ENCODE measurements at places on chromosomes 12 and 14.

DNA sequence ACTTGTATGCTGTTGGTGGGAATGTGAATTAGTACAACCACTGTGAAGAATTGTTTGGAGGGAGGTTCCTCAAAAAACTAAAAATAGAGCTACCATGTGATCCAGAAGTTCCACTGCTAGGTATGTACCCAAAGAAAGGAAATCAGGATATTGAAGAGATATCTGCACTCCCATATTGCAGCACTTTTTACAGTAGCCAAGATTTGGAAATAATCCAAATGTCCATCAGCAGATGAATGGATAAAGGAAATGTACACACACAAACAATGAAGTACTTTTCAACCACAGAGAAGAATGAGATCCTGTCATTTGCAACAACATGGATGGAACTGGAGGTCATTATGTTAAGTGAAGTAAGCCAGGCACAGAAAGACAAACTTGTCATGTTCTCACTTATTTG, 25.9 kb downstream of the TIGAR start:
- DNase-seq: no peak

DNA sequence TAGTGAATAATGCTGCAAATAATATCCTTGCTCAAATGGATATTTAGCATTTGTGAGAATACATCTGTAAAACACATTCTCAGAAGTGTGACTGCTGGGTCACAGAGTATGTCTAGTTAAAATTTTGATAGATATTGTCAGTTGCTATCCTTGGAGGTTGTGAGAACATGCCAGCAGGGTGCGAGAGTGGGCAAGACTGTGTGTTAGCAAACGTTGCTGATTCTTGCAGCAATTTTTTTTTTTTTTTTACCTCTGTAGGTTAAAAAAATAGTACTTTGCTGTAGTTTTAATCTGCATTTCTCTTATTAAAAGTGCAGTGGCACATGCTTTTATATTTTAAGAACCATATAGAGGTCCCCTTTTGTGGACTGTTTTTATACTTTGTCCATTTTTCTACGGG, 4.5 kb upstream of the NYNRIN start:
- no peak for DNase-seq

DNA sequence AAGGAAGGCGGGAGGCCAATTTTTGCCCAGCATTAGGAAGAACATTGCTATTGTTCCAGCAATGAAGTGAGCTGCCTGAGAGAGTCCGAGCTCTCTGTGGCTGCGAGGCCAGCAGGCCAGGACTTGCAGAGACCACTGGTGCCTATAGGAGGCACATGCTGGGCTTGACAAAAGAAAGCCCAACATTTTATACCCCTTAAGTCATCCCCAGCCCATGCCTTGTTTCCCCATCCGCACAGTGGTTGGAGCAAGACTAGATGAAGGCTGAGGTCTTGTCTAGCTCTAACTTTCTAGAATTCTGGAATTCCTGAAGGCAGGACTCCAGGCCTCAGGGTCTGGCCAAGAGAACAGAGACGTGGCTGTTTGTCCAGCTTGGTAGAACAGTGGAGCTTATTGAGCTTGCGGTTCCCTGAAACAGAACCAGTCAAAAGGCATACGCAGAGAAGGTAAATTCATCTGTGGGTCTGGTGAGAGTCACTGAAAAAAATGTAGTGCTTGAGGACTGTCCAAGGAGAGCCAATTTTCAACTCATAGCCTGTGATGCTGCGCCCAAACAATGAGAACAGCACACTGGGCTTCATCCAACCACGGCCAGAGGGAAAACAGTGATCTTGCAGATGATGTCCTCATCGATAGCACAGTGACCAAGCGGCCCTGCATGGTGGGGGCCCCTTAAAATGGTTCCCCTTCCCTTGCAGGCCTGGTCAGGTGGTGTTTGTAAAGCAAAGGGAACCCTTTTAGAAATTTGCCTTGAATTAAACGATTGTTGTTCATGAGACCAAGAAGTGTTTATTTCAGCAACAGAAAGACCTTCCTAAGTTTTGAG, 27.1 kb upstream of the COL2A1 start:
- no peak for DNase-seq

GRCh38 chr12:127389923-127390322, 877.0 kb upstream of the TMEM132C start:
- peak; percentile 59 for DNase-seq

- DNase-seq: peak; percentile 96
Measured at GRCh38 chr14:62691647-62692489, 353.4 kb downstream of the KCNH5 start.

DNA sequence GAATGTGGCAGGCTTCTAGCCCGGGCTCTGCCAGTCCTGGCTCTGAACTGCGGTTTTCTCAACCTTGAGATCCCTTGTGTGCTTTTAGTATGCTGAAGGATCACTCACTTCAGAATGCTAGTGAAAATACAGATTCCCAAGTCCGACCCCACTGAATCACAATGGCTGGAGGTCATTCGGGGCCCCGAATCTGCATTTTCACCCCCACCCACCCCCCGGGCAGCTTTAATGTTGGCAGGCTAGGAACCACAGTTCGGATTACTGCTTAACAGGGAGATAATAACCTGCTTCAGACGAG, 573 bp upstream of the SUSD6 start:
- no peak for DNase-seq

DNA sequence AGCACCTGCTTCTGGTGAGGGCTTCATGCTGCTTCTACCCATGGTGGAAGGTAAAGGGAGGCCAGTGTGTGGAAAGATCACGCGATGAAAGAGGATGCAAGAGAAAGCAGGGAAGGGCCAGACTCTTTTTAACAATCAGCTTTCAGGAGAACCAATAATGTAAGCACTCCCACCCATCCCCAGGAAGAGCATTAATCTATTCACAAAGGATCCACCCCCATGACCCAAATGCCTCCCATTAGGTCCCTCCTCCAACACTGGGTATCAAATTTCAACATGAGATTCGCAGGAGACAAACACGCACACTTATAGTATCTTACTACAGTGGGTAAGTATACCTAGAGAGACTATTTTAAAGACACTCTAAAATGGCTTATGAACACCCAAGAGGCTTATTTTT, 80.5 kb upstream of the TMCC3 start:
- DNase-seq: no peak

- no peak for DNase-seq
Measured at GRCh38 chr14:32018391-32019092, 58.6 kb upstream of the ARHGAP5 start.

DNA sequence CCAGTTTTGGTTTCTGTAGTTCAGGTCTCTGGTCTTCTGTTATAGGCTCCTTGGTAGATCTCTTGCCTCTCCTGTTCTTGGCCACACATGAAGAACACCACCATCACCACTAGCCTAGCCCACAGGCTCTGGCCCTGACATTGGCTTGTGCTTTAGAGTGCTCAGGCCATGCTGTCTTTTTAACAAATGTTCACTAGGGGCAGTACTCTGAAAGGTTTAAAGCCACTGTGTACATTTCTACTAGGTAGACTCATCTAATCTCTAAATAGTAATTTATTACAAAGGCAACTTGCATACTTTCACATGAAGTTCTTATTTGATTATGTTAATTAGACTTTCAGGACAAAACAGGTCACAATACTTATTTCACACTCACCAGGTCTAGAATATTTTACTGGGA, 38.3 kb downstream of the PDE6H start:
- no peak for DNase-seq

DNA sequence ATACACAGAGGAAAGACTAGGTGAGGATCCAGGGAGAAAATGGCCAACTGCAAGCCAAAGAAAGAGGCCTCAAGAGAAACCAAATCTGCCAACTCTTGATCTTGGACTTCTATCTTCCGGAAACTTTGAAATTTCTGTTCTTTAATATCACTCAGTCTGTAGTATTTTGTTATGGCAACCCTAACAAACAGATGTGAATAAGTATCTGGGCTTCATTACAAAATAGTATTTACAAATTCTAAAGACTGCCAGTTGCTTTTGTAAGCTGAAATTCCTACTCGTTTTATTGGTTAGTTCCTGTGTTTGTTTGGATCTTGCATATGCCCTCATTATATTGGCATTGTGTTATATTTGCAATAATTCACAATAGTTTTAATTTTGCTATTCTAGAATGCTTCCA, 143.2 kb upstream of the USP15 start:
- DNase-seq: no peak

DNA sequence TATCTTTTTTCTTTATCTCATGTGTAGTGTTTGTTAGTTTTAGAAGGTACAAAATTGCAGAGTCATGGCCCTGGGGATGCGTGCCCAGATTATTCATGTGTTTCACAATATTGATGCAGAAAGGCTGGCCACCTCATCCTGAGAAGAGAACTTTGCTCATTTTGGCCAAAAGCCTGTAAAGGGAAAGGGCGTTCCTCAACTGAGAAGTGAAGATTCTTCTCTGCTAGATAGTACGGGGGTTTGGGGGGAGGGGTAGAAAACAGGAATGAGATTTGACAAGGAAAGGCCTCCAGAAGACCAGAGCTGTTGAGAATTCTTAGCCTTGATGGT, 1.7 kb downstream of the MGST1 start:
- peak; percentile 59 for DNase-seq

GRCh38 chr12:117912756-117913155, 56.0 kb downstream of the KSR2 start:
- no peak for DNase-seq

DNA sequence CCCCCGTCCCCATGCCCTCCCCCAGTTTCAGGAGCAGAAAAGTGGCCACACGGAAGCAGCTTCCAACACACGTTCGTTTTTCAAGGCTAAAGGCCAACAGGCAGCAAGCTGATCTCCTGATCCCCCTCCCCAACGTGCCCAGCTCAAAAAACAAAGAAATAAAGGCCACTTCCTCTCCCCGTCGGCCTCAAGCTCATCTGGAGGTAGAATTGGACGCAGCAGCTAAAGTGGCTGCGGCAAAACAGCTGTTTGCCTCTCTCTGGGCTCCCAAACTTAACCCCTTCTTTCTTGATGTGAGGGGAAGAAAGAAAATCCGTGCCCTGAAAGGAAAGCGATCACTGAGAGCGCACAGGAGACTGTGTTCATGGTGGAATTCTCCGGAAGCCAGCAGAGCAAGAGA, 66.3 kb downstream of the SCARB1 start:
- DNase-seq: no peak

- DNase-seq: no peak
Measured at GRCh38 chr12:49961993-49962764, 507 bp downstream of the AQP5 start.

DNA sequence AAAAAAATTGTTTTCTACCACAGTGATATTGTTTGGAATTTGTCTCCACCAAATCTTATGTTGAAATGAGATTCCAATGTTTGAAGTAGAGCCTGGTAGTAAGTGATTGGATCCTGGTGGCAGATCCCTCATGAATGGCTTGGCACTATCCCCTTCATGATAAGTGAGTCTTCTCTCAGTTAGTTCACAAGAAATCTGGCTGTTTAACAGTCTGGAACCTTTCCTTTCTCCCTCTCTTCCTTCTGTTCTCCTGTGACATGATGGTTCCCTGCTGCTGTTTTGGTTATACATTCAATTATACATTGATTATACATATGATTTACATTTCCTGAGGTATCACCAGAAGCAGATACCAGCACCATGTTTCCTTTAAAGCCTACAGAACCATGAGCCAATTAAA, 442.2 kb downstream of the SLC6A15 start:
- no peak for DNase-seq

DNA sequence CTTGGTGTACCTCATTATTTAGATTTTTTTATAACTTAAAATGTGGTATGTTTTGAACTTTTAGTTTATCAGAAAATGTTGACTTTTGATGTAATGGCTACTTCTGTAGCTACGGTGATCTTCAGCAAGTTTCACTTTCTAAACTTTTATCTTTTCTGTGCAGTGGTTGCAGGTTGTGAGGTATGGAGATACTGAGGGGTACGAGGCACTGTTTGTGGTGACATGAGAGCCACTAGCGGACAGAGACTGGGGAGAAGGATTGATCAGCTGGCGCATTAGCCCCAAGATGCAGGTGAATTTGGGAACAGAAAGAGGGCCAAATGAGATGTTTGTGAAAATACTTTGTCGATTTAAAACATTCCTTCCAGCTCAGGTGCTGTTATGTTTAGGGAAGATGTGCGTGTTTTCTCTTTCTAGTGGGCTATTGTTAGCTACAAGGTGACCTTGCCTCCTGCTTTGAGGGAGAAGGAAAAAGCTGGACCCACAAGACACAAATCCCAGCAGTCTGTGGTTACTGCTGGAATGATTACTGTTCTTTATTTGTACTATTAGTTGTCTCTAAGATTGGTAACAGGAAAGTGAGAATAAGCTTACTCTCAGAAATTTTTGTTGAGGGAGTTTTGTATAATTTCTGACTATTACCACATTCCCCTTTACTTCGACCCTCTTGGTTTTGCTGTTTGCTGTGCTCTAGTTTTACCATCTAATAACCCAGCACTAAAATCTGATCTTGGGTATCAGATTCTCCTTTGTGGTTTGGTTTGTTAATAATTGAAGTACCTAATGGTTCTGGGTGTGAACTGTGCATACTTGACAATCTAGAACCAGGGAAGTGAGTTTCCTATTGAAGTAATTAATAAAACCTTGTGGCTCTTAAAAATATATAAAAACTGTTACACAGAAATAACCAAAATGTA, 61.7 kb downstream of the FBXO34 start:
- DNase-seq: no peak

DNA sequence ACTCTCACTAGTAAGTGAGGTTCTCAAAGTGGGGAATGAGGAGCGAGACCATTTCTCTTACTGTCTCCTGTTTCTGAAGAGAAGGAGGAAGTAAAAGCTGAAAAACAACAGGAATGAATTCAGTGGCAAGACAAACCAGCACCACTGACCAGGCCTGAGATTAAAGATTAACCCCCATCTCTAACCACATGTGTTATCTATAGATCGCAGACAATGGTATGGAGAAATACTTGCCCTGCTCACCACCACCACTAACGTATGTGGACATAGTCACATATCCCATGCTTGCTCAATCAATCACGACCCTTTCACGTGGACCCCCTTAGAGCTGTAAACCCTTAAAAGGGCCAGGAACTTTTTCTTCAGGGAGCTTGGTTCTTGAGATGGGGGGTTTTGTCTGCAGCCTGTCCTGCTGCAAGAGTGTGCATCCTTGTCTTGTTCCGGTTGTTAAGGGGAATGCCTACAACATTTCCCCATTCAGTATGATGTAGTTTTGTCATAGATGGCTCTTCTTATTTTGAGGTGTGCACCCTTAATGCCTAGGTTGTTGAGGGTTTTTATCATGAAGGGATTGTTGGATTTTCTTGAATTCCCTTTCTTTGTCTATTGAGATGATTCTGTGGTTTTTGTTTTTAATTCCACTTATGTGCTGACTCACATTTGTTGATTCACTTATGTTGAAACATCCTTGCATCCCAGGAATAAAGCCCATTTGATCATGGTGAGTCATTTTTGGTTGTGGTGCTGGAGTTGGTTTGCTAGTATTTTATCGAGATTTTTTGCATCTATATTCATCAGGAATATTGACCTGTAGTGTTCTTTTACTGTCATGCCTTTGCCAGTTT, 698.8 kb upstream of the LMO3 start:
- DNase-seq: peak; percentile 91

DNA sequence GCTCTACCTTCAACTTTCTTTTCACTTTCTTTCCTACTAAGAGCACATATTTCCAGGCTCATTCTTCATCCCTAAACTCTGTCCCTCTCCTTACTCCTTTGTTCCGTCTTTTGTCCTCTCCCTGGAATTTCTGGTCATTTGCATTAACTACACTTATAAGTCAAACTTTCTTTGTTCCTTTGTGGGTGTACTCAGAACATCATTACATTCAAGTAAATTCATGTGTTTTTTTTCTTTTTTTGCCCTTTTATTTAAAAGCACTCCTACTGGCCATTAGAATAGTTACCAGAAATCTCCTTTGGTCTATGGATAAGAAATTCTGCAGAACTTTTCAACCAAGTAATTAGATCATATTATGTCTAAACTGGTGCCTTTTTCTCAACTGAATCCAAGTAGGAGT, 802.6 kb downstream of the DIO2 start:
- no peak for DNase-seq

GRCh38 chr12:89486264-89486663, 38.3 kb downstream of the GALNT4 start:
- DNase-seq: no peak
